ENCODE measurements at places on chromosomes 4 and X.
A peak's percentile ranks its signal among the peaks of the same experiment; 100 is the strongest.

DNA sequence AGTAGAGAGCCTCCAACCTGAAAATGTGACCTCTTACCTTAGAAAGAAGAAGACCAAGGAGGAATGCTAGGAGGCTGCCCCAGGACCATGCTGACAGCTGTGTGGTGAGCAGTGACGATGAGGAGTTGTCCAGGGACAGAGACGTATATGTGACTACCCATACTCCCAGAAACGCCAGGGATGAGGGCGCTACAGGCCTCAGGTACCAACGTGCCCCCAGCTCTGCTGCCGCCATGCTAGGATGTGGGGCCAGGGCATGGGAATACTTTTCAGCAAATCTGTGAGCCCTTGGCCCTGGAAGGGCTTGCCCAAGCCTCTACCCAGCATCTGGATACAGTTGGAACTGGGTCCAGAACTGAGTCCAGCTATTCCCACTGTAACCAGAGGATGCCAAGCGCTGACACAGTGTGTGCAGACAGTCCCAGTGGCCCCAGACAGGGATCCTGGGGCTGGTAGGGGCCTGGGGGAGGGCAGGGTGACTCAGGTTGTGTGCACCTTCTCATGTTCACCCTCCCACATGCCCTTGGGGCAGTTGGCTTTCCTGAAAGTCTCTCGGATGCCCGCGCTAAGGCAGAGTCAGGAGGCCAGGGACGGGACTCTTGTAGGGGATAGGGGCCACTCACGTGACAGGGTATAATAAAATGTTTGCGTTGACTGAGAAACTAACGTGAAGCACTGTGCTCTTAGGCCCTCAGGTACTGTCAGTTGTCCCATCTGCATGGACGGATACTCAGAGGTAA lies 23.9 kb upstream of the FAM193A start:
- DNase-seq, result no peak

DNA sequence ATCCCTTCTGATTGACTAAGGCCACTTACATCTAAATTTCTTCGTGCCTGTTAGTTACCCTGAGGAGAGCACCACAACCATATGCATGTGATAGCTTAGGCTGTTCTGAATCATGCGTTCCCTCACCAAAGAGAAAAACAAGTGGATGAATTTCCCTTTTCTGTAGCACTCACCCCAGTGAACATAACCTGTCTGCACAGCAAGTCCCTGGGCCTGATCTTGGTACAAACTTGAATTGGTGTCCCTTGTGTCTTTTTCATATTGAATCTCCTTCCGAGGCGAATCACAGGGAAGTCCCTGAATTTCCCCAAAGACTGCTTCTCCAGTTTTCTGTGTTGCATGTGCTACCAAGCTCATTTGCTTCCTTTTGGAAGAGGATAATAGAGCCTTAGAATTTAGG lies 100.4 kb downstream of the KLHL8 start:
- DNase-seq, result no peak

DNA sequence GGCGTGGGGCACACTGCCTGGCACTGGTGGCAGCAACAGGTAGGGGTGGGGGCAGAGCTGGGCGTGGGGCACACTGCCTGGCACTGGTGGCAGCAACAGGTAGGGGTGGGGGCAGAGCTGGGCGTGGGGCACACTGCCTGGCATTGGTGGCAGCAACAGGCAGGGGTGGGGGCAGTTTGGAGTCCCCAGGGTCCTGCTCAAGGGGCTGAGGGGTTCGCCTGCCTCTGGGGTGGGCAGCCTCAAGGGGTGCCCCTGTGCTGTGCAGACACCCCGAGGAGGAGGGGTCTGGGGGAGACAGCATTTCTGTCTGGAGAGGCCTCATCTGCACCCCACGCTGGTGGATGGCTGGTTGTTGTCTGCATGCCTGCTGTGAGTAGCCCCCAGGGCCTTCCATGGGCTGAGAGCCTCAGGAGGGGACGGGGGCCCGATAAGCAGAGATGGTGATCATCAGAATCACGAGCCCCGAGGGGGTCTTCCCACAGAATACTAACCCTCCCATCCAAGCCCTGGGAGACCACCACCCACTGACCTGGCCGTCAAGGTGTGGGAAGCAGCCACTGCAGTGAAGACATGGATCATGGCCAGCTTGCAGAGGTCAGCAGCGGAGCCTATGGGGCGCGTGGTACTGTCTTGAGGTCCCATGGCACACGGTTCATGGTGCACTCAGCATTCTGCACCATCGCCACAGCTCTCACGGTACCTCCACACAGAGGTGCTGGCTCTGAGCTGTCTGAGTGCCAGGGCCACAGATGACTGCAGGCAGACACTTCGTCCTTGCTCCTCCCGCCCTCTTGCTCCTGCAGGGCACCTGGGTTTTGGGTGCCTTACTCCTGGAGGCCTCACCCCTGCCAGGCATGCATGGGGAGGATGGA lies 21.5 kb downstream of the NAT8L start:
- no peak for DNase-seq

DNA sequence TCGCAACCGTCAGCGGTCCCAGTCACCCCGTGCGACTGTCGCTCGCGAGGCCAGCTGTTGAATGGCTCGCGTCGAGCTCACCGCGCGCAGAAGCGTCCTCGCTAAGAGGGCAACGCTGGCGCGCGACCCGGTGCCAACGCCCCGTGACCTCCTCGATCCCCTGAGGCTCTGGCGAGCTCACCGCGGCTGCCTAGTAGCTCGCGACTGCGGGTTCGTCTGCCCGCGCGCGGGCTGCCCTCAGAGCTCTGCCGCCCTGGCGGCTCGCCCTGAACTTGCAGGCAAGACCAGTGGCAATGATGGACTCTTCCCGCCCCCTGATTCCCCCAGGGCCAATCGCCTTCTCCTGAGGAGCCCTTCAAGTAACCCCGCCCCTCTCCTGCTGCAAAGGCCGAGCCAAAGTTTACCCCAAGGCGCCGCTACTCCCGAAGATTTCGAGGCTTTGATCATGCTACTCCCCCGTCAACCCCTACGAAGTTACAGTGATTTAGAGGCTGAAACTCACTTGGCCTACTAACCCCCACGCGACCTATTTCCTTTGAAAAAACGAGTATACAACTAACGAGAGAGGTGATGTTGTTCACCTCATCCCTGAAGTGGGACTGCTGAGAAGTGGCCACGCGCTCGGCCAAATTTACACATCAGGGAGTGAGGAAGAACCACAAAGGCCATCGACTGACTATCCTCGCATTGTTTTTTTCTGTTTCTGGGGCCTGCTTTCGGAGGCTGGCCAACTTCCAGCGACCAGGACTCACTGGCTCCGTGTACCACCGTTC lies 37.5 kb downstream of the PGRMC1 start:
- peak; percentile 4 for DNase-seq

DNA sequence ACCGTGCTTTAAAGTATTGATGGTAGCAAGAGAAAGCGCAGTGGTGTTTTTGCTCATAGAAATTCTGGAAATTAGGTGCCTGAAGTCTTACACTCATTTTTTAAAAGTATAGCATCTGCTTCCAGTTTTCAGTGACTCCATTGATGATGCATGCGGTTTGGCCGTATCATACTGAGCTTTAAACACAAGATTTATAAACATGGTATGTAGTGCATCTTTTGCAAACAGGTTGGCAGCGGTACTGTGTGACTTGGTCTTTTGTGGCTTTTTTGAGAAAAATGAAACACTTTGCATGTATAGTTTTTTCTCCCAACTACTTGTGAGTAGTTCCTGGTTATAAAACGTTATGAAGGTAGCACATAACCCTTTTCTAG lies 2.0 kb downstream of the DDX3X start:
- DNase-seq, result no peak

GRCh38 chr4:110840221-110840654 lies 217.4 kb upstream of the PITX2 start:
- no peak for DNase-seq

DNA sequence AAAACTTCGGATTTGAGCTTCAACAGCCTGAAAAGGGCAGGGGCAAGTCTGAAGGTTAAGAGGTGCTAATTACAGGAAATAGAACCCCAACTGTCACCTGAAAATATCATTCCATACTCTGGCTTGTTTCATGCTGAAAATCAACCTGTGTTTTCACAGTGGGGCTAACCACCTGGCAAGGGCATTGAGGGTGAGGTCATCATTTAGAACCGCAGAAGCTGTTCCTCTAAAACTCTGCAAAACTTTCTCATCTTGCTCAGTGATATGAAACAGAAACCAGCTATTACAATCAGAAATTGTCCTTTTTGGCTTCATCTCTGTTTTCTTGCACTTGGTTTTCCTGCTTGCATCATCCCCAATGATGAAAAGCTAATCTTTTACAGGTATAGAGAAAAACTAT lies 247.6 kb downstream of the DCLK2 start:
- DNase-seq, result peak; percentile 10

DNA sequence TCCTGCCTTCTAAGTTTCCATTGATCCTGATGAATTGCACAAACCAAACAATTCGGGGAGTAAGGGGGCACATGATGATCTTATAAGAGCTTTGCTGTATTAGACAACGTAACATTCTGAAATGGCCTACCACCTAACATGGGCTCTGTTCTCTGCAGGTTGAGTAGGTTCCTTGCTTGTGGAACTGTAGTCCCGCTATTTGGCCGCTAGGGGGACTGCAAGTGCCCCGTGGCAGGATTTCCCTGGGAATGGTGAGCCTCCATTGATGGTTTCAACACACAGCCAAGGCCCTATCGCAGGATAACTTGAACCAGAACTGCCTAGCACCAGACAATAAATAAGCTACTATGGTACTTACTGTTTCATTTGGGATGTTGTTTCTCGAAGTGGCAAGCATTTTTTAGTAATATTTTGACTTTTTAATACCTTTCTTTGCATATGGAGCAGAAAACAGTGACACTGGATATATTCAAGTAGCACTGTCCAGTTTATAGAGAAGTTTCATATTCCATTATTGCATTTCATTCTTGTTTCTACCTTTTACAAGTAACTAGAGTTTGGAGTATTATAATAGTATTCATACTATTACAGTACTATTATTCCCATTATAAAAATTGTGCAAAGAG lies 11.9 kb downstream of the AR start:
- DNase-seq, result no peak

DNA sequence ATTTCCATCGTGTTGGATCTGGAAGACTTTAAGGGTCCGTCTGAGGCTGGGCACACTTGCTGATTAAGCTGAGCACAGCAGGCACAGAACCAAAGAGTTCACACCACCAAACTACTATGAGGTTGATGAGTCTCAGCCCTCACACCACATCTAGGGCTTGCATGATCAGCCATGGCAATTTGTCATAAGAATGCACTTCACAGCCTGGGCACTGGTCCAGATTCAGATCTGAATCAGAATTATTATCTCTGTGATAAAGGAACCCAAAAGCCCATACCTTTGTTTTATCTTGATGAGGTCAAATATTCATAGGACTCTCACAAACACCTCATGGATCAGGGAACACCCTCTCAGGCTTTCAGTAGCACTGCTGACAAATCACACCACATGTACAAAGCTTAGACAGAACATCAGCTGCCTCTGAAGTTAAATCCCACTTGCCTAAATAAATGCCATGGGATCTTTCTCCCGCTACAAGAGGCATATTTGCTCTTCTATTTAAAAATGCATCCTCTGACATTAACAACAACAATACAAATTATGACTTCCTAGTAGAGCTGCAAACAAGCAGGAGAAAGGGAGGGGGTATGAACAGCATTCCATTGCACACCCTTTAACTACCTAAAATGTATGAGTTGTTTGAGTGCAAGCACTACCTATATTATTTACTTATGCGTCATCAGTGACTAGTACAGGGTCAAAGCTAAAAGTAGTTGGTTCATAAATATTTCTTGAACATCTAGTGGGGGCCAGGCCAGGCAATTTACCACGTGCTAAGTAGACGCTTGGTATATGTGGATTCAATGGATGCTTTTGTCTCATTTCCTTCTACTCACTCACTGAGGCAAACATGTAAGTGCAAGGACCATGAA lies 186.3 kb upstream of the FGF13 start:
- no peak for DNase-seq

GRCh38 chr4:116272336-116272735 lies 813.0 kb downstream of the TRAM1L1 start:
- no peak for DNase-seq

- DNase-seq, result no peak
Measured at GRCh38 chrX:124328765-124329164, 3.7 kb upstream of the TEX13D start.

DNA sequence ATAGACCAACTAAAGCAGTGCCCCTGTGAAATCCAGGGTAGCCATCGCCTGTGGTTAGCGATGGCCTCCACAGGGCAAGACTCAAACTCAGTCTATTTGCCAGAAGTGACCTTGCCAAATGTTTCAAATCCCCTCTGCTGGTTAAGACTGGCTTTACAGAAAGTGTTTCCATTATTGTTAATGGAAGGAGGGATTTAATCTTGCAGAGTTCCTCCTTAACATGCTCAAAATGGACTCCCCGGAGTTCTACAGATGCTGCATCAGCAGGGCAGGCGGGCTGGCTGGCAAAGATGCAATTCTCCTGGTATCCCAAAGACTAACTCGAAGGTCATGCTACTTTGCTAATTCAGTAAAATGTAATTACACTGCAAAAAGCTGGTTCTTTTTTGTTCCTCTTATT lies 313.0 kb upstream of the SLC7A11 start:
- no peak for DNase-seq

DNA sequence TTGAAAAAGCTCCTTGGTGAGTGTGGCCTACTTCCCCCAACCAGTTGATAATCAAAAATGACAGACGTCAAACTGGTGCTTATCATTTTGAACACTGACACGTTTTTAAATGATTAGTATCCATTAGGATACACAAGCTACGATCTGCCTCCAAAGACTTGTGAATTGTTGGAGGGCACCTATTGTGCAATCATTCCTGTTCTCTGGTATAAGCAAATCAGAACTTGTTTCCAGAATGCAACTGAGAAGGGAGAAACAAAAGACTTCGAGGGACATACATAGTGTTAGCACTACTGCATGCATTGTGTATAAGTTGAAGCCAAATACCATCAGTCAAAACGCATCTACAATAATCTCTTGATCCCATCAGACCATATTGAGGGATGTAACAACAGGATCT lies 11.6 kb downstream of the NPY2R start:
- no peak for DNase-seq

GRCh38 chrX:13659063-13659462 lies 6.1 kb downstream of the TCEANC start:
- DNase-seq, result no peak

GRCh38 chr4:47474799-47475198 lies 10.3 kb upstream of the ATP10D start:
- no peak for DNase-seq

GRCh38 chrX:154774622-154775021 lies 12.0 kb downstream of the DKC1 start:
- DNase-seq, result no peak

- DNase-seq, result no peak
Measured at GRCh38 chr4:81714291-81714690, 242.6 kb upstream of the RASGEF1B start.

Measured in cerebellum (tissue), 4 donors.